ENCODE measurements at places on chromosomes 2 and 18. TPM values are rescaled to one million over a fixed set of nuclear protein-coding genes. Genes with fewer than 3 reads are reported as not detected.

- no peak overlapping the region for H3K27ac ChIP-seq
- no peaks in the 10 kb centered on the region for H3K27me3 ChIP-seq
- H3K36me3 ChIP-seq: no peaks in the 10 kb centered on the region
- no peaks in the 10 kb centered on the region for H3K4me1 ChIP-seq
- H3K4me3 ChIP-seq: no peak overlapping the region
Measured at GRCh38 chr18:2442726-2443275, 128.5 kb downstream of the METTL4 start.

CNGA3 gene
- total RNA-seq: not detected

SERPINB12 gene
- not detected for total RNA-seq

TTLL4 gene
- total RNA-seq: 22.8 TPM

FAM228B gene
- 35.9 TPM for total RNA-seq
